T-cell (primary cell): ENCODE measurements at places on chromosomes 11 and 22.

DNA sequence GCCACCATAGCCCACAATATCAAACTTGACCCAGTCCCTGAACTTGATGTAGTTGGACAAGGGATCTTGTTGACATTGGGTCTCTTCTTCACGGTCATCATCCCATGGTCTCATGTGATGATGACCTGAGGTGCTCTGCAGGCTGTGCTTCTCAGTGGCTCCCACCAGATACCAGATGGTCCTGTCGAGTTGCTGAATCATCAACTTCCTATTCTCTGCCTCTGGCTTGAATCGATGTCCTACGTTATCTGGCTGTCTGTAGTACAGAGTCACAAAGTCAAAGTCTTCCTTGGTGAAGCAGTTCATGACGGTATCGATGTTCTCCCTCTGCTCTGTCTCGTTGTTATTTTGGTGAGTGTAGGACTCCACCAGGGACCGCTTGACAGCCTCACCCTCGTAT, 145.7 kb upstream of the ALDH3B2 start:
- DNase-seq = no peak

GRCh38 chr11:25860677-25861450, 471.1 kb upstream of the ANO3 start:
- DNase-seq = no peak

DNA sequence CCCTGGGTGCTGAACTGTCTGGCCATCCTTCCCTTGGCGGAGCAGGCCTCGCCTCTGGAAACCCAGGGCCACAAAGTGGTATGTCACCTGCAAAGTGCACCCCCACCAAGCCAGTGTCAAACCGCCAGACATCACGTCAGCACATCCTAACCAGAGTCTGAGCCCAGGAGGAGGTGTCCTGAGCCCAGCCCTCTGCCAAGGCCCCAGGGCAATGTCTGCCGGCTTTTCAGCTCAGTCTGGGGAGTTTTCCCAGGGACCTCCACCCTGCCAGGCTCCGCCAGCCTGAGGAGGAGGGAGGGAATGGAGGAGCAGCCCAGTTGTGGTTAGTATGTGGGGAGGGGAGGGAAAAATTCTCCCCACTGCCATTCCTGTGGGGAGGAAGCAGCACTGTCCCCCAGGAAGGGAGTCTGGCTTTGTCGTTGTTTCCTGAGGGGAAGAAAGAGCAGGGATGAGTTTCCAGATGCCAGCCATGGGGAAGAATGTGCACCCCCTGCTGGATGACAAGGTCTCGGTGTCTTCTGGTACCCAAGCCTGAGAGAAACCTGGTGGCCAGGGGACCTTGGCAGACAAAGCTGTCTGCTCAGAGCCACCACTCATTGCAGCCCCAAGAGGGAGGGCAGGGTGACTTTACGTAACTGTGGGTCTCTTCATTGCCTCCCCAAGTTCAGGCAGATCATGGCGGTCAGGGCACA, 81.4 kb upstream of the CD82 start:
- DNase-seq = no peak

DNA sequence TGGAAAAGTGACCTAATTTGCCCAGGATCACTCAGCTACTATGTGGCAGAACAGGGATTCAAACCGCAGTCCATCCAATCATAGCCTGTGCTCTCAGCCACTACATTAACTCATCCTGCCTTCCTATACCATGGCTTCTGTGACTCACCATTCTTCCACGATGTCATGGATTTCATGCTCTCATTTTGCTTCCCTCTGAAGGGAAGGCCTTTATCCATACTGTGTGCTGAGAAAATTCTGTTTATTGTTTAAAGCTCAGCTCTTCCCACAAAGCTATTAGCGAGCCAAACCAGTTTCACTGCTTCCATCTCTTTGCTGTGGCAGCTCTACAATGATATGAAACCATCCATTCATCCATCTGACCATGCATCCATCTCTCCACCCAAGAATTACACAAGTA, 289.9 kb downstream of the TENM4 start:
- DNase-seq = no peak

DNA sequence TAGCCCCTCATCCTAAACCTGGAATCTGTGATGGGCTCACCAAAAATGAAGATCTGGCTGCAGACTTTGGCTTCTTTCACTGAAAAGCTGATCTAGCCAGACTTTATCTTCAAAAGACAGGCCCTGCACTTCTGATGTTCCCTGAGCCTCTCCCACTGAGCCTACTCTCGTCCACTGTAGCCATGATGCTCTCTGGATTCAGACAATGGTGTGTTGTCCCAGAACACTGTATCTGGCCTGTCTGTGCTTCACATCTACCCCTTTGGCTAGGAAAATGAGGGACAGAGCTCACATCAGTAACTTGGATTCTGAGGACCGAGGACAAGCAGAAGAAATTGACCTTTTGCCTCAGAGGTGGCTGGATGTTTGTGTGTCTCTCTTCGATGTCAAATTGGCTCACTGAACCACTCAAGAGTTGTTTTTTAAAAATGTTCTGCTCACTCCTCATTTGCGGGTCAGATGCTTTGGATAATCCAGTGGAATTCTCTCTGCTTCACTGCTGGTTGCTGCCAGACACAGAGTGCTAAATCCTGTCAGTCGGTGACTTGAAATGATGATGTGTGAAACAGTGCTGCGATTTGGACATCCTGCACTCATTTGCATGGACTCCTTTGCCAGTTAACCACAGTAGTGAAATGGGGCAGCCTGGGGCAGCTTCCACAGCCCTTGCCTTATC, 67.5 kb downstream of the ARFGAP2 start:
- no peak for DNase-seq

DNA sequence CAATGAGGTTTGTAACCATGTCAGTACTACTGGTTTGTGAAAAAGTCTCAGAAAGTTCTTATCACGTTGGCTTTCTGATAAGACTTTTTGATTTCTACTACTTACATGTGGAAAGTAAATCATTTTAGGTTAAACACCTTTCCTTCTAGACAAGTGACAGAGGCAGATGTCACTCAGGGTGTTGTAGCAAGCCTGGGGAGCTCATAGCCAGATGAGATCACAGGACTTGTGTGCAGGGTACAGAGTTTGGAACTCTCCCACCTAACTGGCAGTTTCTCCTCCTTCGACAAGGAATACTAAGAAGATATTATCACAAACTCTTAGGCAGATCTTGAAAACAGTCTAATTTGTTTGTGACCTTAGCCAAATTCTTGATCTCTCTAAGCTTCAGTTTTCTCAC, 49.4 kb upstream of the PICALM start:
- no peak for DNase-seq

DNA sequence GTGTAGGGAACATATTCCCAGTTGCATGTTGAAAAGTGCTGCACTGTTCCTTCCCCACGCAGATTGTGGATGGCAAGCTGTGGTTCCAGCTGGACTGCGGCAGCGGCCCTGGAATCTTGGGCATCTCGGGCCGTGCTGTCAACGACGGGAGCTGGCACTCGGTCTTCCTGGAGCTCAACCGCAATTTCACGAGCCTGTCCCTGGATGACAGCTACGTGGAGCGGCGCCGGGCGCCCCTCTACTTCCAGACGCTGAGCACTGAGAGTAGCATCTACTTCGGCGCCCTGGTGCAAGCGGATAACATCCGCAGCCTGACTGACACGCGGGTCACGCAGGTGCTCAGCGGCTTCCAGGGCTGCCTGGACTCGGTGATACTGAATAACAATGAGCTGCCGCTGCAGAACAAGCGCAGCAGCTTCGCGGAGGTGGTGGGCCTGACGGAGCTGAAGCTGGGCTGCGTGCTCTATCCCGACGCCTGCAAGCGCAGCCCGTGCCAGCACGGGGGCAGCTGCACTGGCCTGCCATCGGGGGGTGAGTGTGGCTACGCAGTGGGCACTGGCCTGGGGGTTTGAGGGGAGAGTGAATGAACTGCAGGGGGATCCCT, 102.7 kb upstream of the MTNR1B start:
- DNase-seq = no peak

DNA sequence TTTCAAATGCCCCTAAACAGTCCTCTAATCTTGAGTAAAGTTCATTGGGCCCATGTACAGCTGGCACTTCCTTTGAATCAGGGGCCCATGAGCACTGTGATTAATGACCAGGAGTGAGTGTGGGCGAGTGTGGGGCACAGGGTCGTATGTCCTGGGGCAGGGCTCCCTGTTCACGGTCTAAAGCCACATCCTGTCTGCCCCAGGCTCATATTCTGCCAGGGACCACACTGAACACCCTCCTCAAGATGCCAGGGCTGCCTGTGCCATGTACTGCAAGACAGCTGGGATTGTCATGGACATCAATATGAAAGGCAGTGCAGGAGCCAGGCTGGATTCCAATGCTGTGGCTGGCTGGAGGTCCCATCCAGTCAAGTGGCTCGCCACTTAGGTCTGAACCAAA, 130.5 kb downstream of the KIRREL3 start:
- DNase-seq = no peak

DNA sequence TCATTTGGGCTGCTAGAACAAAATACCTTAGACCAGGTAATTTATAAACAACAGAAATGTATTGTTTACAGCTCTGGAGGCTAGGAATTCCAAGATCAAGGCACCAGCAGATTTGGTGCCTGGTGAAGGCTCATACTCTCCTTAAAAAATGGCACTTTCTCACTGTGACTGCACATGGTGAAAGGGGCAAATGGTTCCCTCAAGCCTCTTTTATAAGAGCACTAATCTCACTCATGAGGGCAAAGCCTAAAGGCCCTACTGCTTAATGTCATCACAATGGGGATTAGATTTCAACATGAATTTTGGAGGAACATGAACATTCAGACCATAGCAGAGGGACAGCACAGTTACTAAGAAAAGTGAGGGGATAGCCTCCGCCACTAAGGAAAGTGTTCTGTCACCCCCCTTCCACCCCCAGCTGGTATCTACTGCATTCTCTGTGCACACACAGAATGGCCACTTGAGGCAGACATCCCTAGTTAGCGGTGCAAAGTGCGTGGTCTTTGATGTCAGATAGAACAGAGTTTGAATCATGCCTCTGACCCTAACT, 47.2 kb upstream of the CEP295 start:
- DNase-seq = peak; percentile 10

DNA sequence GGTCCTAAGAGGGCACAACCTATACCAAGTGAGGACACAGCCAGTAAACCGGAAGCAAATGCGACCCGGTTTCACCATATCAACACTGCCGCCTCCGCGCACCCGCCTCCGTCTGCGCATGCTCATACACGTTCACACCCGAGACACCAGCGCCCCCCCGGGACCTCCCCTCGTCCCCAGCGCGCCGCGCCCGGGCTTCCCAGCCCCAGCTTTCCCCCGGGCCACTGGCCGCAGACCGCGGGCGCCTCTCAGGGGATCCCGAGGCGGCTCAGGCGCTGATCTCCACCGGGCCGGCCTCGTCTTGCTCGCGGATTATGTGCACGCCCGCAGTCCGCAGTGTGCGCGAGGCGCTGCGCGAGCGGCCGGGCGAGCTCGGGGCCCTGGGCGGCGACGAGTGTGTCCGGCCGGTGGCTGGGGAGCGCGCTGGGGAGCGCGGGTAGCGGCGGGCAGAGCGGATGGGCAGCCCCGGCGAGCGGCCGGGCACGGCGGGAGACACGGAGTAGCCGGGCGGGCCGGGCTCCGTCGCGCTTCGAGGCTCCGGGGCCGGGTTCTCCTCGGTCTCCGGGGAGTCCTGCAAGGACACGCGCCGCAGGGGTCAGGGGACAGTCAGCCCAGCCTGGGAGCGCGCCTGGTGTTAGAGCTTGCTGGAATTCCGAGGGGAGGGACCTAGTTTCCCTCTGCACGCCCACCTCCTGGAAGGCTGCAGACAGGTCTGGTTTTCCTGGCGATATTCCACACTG, 2.0 kb downstream of the HEPN1 start:
- DNase-seq = peak; percentile 74

GRCh38 chr11:44912270-44912987, 38.3 kb downstream of the TP53I11 start:
- no peak for DNase-seq

DNA sequence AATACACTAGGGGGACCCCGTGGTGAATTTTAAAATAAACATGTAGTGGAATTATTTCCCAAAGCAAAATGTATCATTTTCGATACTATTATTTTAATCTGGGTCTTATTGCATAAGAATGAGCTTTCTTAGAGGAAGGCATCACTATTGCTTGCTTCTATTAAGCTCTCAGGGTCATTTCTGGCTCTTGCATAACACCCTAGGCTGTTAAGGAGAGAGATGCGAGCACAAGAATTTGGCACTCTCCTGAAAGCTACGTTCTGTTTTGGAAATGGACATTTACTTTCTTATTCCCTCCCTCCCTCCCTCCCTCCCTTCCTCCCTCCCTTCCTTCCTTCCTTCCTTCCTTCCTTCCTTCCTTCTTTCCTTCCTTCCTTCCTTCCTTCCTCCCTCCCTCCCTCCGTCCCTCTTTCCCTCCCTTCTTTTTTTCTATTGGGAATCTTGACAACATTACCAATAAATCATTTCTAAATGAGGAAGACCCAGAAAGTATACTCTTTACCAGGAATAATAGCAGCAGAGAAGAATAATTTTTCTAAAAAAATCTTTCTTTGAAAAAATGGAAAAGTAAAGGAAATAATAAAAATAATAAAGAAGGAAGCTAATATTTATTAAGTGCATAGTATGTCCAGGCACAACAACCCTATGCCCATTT, 83.6 kb upstream of the BDNF start:
- no peak for DNase-seq

GRCh38 chr11:130415731-130416529, 12.5 kb downstream of the ADAMTS8 start:
- no peak for DNase-seq

DNA sequence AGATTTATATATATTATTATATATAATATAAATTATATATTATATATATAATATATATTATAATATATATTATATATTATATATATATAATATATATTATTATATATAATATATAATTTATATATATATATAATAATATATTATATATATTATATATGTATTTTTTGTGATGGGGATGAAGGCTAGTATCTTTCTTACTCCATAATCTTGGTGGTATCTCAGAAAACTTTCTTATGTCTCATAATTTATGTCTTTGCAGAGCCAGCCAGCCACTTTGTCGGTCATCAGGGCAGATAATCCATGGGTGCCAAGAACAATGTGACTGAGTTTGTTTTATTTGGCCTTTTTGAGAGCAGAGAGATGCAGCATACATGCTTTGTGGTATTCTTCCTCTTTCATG, at the start of gene OR4S1:
Gene OR4S1, plus strand, starts transcription at position 301 of the 400 bp plus-strand sequence. Its CDS starts 0 bp downstream, at position 301.
- no peak for DNase-seq

- DNase-seq = no peak
Measured at GRCh38 chr11:73384872-73385689, 8.9 kb downstream of the RELT start.

- no peak for DNase-seq
Measured at GRCh38 chr11:36240801-36241200, 48.4 kb downstream of the COMMD9 start.
